COR-L47 (cell line): ENCODE measurements at places on chromosomes 3 and 15.

- DNase-seq = no peak
Observed at GRCh38 chr3:198043119-198043518, 83.1 kb downstream of the LMLN start.

- peak; percentile 58 for DNase-seq
Observed at GRCh38 chr3:136042608-136043221, 77.2 kb downstream of the PPP2R3A start.

DNA sequence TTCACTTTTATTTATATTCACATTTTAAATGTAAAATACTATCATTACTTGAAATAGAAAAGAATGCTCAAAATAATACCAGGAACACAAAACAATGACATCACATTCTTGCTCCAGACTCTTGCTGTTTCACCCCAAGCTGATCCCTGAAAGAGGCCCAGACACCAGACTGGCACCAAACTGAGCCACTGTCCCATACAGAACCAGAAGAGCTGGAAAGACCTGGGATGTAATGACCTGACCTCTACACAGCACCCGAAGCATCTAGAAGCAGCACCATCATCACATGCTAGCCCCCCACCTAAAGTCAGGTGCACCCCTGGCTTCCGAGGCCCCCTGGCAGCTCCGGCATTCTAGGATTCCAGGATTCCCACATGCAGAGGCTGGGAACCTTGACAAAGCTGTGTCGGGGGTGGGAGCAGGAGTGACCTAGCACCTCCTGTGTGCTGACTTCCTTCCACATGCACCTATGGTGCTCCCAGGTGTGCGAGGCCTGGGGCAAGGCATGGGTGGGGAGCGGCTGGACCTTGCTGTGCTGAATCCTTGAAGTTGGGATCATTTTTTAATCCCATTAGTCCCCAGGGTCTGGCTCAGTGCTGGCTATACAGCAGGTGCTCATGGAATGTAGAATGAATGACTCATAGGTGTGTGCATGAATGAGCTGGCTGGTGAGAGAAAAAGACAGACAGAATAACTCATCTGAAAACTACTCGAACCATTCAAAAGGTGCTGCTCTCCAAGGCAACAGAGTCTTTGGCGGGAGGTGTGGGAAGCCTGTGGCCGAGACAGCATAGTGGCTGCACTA lies 144.7 kb upstream of the IQSEC1 start:
- DNase-seq = no peak

GRCh38 chr15:64892847-64893403 lies 18.8 kb upstream of the ANKDD1A start:
- DNase-seq = no peak

DNA sequence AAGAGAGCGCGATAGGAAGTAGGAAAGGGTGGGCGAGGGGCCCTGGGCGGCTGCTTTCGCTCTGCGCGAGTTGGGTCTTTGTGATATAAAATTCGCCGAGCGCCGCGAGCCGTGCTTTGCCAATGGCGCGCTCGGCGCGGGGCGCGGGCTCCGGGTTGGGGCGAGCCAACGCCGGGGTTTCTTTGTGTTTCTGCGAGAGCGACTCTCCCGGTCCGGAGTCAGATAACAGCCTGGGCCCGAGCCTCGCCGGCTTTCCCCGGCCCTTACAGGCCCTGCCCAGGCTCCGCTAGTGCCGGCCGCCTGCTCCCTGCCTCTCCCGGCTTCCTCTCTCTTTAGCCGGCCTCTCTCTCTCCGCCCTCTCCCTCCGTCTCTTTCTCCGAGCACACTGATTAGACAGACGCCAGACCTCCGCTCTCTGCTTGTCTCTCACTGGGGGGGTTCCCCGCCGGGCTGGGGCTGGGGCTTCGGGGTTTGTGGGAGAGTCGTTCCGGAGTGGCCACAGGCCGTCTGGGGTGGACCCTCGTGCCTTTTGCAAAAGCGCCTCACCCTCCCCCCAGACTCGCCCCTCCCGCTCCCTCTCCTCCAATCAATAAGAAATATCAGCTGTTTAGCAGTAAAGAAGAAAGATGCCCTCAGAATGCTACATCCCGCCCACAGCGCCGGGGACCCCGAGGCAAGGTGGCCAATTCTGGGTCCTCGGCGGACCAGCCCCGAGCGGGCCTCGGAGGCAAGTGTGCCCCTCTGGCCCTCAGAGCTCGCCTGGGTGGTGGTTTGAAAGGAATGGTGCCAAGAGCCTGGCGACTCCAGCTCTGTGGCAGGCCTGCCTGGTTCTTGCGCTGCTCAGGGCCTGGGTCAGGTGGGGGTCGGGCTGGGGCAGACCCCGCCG lies 2.9 kb downstream of the NR2F2 start:
- DNase-seq = no peak

DNA sequence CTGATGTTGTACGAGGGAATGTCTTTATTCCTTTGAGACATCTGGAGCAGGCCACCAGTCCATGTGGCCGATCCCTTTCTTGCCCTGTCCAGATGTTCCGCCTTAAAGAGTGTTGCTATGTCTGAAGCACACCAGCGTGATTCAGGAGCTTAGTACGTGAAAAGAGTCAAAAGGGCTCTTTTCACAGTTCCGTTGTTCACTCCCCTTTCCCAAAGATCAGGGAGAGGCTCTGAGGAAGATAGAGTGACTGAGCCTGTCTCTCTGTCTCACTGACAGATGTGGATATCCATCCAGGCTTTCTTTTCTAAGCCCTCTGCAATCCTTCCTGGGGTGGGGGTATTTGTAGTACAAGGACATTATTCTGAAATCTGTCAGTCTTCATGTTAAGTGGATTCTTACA lies 262.5 kb upstream of the LRTM1 start:
- no peak for DNase-seq

DNA sequence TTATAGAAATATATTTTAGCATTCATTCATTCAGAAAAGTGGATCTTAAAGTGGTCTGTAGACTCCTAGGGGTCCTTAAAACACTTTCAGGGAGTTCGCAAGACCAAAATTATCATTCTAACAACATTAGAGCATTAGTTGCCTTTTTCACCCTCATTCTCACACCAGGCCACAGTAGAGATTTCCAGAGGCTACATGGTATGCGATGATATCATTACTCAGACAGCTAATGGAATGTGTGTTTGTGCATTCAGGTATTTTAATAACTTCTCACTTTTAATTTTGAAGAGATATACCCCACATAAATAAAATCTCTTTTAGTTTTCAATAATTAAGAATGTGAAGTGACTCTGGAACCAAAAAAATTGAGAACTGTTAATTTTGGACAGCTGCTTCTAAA lies 206.9 kb downstream of the NSUN3 start:
- no peak for DNase-seq

DNA sequence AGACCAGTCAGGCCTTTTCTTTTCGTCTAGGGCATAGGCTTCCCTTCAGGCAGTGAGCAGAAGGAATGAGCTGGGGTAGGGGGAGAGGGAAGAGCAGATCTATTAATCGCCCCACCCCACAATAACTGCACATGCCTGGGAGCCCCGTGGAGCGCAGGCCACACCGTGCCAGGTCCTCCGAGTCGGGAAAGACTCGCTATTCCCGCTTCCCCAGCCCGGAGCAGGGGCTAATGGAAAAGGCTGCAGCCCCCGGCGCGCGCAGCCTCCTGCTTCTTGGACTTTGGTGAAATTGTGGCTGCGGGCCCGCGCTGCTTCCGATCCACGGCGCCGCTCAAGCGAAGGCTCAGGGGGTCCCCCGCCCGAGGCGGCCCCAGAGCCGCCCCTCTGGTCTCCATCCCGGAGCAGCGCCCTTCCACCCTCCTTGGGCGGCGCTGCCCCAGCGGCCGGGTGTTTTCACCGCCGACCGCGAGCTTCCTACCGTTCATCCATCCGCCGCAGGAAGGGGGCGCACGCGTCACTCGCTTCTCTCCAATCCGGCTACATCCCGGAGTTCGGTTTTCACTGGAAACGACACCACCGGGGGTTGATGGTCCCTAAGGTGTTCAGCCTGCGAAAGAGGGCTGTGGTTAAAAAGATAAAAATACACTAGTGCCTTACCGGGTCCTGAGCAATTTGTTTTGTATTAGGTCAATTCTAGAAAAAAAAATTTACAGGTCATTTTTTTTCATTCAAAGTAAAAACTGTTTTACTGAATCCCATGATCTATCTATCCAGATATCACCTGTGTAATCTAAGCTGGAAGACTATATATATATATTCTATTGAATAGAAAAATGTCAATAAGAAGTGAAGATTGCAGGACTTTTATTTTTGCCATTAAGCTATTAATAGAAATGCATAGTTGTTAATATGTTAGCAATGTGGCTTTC lies 4.4 kb upstream of the SYNM start:
- DNase-seq = peak; percentile 81

DNA sequence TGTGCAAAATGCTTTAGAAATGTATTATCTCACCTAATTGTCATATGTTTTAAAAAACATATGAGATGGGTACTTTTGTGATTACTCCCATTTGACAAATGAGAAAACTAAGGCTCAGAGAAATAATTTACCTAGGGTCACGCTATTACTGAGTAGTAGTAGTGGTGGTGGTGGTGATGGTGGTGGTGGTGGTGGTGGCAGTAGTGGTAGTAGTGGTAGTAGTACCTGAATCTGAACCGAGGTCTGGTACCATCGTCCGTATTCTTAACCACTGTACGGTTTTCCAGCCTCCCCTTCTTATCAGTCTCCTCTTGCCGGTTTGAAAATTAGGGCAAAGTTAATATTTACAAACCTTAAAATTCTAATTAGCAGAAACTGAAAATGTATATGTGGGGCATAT lies 102.4 kb downstream of the KLHL25 start:
- DNase-seq = no peak

DNA sequence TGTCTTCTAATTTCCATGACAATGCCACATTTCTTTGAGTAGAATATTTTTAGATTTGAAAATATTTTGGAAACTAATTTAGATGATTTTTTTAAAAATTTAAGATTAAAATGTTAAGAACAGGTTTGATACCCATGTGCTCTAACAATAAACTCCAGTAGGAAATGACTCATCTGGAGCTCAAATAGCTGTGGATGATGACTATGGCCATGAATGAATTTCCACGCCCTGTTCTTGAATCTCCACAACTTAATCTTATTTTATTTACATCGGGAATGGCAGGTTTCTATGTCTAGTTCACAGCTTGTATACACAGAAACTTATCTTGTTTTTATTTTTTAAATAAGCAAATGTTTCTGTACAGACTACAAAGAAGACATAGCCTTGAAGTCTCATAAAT lies 726.8 kb downstream of the NAALADL2 start:
- DNase-seq = no peak

GRCh38 chr3:79521221-79521848 lies 246.5 kb downstream of the ROBO1 start:
- no peak for DNase-seq

GRCh38 chr15:79765081-79765480 lies 131.7 kb downstream of the MTHFS start:
- DNase-seq = no peak

- no peak for DNase-seq
Observed at GRCh38 chr3:14363991-14364390, 38.4 kb upstream of the SLC6A6 start.

- no peak for DNase-seq
Observed at GRCh38 chr15:73910522-73911303, 15.5 kb upstream of the LOXL1 start.

- no peak for DNase-seq
Observed at GRCh38 chr3:426072-426471, 229.5 kb downstream of the CHL1 start.

DNA sequence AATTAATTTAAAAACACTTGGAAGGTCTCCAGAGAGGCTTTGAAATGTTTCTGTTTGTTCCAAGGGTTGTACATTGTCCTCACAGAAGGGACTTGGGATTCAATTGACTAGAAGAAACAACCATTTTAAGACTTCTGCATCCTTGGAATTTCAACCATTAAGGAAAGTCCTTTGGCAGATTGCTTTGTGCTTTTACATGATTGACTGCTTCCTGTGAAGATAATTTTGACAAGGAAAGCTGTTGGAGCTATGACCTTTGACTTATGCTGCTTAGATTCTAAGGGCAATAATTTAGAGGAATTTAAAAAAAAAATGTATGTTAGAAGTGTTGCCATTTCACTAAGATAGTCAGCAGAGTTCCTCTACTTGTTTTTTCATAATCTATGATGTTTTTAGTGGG lies 483.9 kb upstream of the TBL1XR1 start:
- no peak for DNase-seq

DNA sequence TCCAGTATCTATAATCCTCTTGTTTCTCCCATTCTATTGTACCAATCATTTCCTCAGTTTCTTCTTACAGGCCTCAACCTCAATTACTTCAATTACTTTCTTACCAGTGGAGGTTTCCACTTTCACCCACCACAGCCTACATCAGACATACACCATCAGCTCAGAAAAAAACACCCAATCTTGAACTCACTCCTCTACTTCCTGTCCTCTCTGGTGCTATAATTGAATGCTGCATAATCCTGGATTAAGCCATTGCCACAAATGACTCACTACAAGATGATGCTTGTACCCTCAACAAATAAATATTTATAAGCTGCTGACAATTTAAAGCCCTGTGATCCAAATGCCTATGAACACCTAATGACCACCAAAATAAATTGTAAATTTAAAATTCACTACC lies 18.5 kb downstream of the RYK start:
- no peak for DNase-seq

- DNase-seq = no peak
Observed at GRCh38 chr3:133866141-133866540, 29.5 kb downstream of the RAB6B start.

DNA sequence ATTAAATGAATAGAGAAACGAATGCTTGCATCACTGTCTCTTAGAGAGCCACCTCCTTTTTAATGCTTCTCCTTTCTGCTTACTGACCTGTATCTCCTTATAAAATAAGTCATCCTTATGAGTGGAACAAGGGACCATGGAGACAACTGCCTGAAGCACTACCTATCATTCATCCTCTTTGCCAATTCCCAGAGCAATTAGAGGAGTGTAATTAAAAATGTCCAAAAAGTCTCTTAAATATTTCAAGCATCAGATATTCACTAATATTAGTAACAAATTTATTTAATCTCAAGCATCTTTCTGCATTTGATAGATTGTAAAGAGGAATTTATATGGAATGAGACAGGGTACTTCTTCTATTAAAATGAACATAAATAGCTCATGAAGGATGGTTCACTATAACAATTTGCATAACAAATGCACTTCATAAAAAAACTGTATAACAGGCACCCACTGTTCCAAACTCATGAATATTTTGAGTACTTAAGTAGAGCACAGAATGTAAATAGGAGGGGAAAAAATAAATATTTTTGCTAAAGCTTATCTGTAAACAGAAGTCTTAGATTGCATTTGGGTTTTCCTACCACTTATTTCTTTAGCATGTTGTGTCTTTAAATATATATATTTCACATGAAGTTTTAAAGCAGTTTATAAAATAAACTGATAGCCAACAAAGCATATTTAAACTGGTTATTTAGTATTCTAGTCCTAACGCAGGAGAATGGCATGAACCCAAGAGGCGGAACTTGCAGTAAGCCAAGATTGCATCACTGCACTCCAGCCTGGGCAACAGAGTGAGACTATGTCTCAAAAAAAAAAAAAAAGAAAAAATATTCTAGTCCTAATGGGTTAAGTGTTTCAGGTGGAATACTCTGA lies 269.3 kb downstream of the TBL1XR1 start:
- no peak for DNase-seq

DNA sequence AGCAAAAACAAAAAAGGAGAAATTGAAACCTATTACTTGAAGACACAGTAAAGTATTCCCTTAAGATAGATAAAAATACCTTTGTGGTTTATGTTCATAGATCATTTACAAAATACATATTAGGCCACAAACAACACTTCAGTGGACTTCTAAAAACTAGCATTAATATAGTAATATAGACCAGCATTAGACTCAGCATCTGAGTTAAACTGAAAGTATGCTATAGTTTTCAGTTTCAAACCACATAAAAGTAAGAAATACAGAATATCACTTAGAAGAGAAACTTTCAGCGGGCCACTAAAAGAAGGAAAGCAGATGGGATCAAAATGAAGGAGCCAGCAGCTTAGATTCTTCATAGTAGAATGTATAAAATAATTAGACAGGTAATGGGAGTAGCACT lies 86.6 kb downstream of the MSL2 start:
- DNase-seq = no peak
